ENCODE measurements at places on chromosomes 7 and 10.

GRCh38 chr10:44424957-44425356 lies 40.1 kb upstream of the CXCL12 start:
- DNase-seq: no peak

DNA sequence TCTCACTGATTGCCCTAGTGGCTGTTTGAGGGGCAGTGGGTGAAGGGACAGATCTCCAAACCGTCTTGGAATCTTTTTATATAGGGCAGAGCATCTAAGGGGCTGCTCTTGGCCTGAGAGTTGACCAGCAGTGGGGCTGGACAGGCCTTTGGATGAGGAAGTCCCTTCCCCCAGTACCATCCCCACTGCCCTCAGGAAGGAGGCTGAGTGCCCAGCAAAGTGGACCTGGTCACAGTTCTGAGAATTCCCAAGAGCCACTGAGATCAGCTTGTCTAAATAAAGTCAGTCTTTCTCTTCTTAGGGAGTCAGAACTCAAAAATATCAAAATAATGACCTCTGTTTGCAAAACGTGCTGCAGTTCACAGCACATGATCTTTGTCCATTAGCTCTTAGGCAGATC lies 5.6 kb downstream of the GDF10 start:
- no peak for DNase-seq

- no peak for DNase-seq
Observed at GRCh38 chr7:131995324-131995723, 438.9 kb upstream of the PODXL start.

- DNase-seq: no peak
Observed at GRCh38 chr7:28986765-28987110, 28.6 kb upstream of the TRIL start.

- no peak for DNase-seq
Observed at GRCh38 chr10:51985336-51985735, 285.9 kb upstream of the CSTF2T start.

DNA sequence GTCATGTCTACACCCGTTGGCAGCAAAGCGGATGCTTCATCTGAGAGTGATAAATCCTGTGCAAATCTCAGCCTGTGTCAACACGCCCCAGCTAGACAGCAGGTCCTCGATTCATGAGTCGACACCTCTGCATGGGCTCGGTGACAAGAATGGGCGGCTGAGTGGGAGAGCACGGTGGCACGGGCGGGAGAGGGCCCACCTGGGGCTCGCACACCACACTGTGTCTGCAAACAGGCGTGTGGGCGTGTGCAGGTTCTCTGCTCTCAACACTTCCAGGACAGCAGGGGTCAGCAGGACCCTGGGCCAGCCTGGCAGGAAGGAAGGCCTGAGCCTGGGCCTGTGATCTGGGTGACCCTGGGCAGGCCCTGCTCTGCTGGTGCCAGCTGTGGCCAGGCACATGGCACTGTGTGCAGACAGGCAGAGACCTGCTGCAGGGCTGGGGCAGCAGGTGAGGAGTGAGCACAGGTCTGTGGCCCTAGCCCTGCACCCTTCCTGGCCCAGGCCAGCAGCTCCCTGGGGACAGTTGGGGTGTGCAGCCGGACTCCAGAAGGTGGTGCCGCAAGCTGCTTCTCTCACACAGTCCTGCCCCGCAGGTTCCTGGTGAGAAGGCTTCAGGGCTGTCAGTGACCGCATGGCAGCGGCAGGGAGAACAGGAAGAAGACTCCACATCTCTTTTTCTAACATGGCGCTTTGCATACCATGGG lies 216.4 kb downstream of the ELFN1 start:
- no peak for DNase-seq
